Esophagus muscularis mucosa (tissue), 4 donors: ENCODE measurements at places on chromosomes 12 and 14. TPM values are rescaled to one million over a fixed set of nuclear protein-coding genes. Genes with fewer than 3 reads are reported as not detected.

Gene SELPLG
- total RNA-seq = 10.4 TPM

Gene RNASE1
- 277 TPM for total RNA-seq

GRCh38 chr14:50758305-50758704 is 72.7 kb downstream of the NIN start:
- peaks cover 64% of the 10 kb centered on the region for H3K36me3 ChIP-seq
- no peak for DNase-seq
- no peak overlapping the region for H3K4me3 ChIP-seq
- no peaks in the 10 kb centered on the region for H3K4me1 ChIP-seq
- no peaks in the 10 kb centered on the region for H3K27me3 ChIP-seq

GRCh38 chr12:85036234-85036707 is at the start of the genes LRRIQ1 and TSPAN19:
TSS of gene LRRIQ1 (plus strand) at chr12:85036351. CDS start at chr12:85038177, 1,826 bp downstream.
TSS of gene TSPAN19 (minus strand) at chr12:85036277. CDS start at chr12:85029946, 6,331 bp downstream.
- peak within 1 kb of the TSS; percentile 20 for H3K27ac ChIP-seq
- H3K27me3 ChIP-seq = no peaks in the 10 kb centered on the region
- no peak for DNase-seq
- H3K4me1 ChIP-seq = no peaks in the 10 kb centered on the region
- peak within 1 kb of the TSS; percentile 57 for H3K4me3 ChIP-seq

Gene AKAP5
- 2.1 TPM for total RNA-seq

Gene FIGNL2
- total RNA-seq = 0.33 TPM

Gene FAM90A1
- total RNA-seq = under 0.01 TPM

DNA sequence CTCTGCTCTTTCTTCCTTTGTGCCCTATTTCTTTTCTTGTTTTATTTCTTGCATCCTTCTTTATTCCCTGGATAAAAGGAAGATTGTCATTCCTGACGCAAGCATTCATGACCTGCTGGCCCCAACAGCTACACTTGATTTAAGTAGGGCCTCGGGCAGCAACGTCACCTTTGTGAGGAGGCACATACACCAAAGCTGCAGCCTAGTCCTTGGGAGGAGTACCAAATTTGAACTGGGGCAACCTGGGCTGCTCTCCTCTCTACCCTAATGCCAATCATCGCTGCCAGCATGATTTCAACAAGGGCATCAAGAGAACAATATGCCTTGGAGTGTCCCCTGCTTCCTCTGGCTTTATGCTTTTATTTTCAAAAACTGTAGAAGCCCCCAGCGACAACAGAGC is 76.4 kb downstream of the C12orf50 start:
- DNase-seq = no peak
- no peaks in the 10 kb centered on the region for H3K4me1 ChIP-seq
- no peak overlapping the region for H3K27ac ChIP-seq
- no peaks in the 10 kb centered on the region for H3K36me3 ChIP-seq
- H3K4me3 ChIP-seq = no peak overlapping the region
- no peaks in the 10 kb centered on the region for H3K27me3 ChIP-seq

GRCh38 chr12:76007640-76008039 is 23.9 kb downstream of the PHLDA1 start:
- no peak overlapping the region for H3K27ac ChIP-seq
- H3K4me1 ChIP-seq = no peaks in the 10 kb centered on the region
- no peak overlapping the region for H3K4me3 ChIP-seq
- no peaks in the 10 kb centered on the region for H3K36me3 ChIP-seq
- DNase-seq = no peak
- no peaks in the 10 kb centered on the region for H3K27me3 ChIP-seq

DNA sequence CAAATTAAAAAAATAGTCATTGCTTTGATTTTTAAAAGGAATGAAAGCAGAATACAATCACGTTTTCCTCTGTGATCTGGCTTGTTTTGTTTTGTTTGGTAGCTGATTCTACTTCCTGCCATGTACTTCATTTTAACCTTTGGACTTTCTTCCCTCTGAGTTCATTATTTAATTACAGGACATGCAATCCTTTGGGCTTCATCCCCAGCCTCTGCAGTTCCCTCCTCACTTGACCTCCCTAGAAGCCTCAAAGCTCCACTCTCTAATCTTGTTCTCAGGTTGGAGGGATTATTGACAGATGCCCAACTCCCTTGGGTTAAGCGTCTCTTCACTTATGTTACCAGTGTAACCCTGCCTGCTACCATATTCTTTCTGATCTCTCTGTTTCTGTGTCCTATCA is 967.9 kb upstream of the SEL1L start:
- H3K27ac ChIP-seq = peak overlapping the region; percentile 23
- no peaks in the 10 kb centered on the region for H3K36me3 ChIP-seq
- peaks cover 39% of the 10 kb centered on the region for H3K4me1 ChIP-seq
- H3K4me3 ChIP-seq = no peak overlapping the region
- DNase-seq = no peak
- no peaks in the 10 kb centered on the region for H3K27me3 ChIP-seq

GRCh38 chr12:93000026-93000425 is 70.9 kb upstream of the EEA1 start:
- H3K27ac ChIP-seq = no peak overlapping the region
- H3K4me1 ChIP-seq = no peaks in the 10 kb centered on the region
- no peak for DNase-seq
- no peak overlapping the region for H3K4me3 ChIP-seq

GRCh38 chr14:73014105-73014504 is 12.8 kb downstream of the ZFYVE1 start:
- H3K4me1 ChIP-seq = peaks cover 8% of the 10 kb centered on the region
- H3K4me3 ChIP-seq = no peak overlapping the region
- H3K27me3 ChIP-seq = no peaks in the 10 kb centered on the region
- H3K27ac ChIP-seq = no peak overlapping the region
- H3K36me3 ChIP-seq = peaks cover 27% of the 10 kb centered on the region
- no peak for DNase-seq

Gene DPPA3
- total RNA-seq = not detected

Gene SYNDIG1L
- 0.29 TPM for total RNA-seq

DNA sequence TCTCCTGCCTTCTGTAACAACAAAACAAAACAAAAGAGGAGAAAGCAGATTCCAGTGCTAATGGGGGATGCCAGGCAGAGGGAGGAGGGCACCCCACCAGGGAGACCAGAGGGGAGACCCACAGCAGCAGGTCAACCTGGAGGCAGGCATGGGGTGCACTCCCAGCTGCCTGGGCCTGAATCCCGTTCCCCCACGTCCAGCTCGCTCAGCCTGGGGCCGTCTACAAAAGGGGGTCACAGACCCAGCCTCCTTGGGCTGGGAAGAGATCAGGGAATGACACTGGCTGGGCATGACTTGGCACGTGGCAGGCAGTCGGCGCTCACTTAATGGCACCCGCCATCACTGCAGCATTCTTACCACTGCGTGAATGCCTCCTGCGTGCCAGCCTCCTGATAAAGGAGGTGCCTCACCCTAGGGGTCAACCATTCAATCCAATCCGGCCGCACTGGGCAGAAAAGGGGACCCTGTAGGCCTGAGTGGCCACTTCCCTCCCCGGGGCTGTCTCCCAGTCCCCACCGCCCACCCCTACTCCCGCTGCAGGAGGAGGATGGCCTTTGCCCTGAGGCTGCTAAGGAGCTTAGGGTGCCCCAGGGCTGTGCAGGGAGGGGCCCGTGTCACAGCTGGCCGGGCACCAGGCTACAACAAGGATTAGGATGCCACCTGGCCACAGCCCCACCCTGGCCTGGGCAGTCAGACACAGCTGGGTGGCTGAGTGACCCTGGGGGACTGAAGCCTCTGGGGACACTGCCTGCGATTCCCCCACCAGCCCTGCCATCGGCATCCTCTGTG is 87.5 kb downstream of the NCOR2 start:
- peaks cover 55% of the 10 kb centered on the region for H3K4me1 ChIP-seq
- H3K27me3 ChIP-seq = no peaks in the 10 kb centered on the region
- H3K4me3 ChIP-seq = no peak overlapping the region
- peak overlapping the region; percentile 70 for H3K27ac ChIP-seq

Gene PMEL
- total RNA-seq = 2.2 TPM

DNA sequence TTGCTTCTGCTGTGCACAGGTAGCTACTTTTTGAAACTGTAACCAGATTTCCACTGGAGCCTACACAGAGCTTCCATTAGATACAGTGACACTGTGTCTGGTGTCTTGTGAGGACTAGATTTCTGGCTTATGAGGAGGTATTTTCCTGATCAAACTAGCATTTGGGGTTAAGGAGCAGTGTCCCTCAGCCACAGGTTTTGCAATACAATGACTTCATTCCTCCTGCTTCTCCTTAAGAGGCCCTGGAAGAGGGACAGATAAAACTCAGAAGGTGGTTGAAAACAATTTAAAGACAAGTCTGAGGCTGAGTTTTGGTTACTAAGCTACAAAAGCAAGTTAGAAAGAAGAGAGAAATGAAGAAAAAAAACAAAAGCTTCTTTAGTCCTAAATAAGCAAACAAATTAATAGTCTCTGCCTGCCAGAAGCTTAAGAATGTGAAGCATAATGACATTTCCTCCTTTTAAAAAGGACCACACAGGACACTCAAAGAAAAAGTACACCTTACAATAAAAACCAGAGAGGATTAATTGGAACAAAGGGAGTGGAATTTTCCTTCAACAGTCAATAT is 53.0 kb downstream of the PKP2 start:
- DNase-seq = no peak
- no peak overlapping the region for H3K4me3 ChIP-seq
- H3K4me1 ChIP-seq = no peaks in the 10 kb centered on the region

Gene OR5AU1
- not detected for total RNA-seq

GRCh38 chr14:93977790-93978581 is 1.6 kb upstream of the ASB2 start:
- H3K27ac ChIP-seq = peak overlapping the region; percentile 94
- no peak for DNase-seq
- no peaks in the 10 kb centered on the region for H3K36me3 ChIP-seq
- peaks cover 69% of the 10 kb centered on the region for H3K4me1 ChIP-seq
- no peaks in the 10 kb centered on the region for H3K27me3 ChIP-seq

Gene ATL1
- total RNA-seq = 21.5 TPM

GRCh38 chr14:87615047-87615446 is 377.9 kb downstream of the GALC start:
- H3K4me3 ChIP-seq = no peak overlapping the region
- no peak for DNase-seq
- no peaks in the 10 kb centered on the region for H3K36me3 ChIP-seq
- H3K27ac ChIP-seq = no peak overlapping the region
- no peaks in the 10 kb centered on the region for H3K4me1 ChIP-seq

- no peak for DNase-seq
- H3K4me1 ChIP-seq = no peaks in the 10 kb centered on the region
- no peak overlapping the region for H3K27ac ChIP-seq
- no peaks in the 10 kb centered on the region for H3K27me3 ChIP-seq
- H3K4me3 ChIP-seq = no peak overlapping the region
These were observed 12.8 kb downstream of the PLEKHG7 start for GRCh38 chr12:92715625-92716024.

Gene TAS2R30
- 2.2 TPM for total RNA-seq

DNA sequence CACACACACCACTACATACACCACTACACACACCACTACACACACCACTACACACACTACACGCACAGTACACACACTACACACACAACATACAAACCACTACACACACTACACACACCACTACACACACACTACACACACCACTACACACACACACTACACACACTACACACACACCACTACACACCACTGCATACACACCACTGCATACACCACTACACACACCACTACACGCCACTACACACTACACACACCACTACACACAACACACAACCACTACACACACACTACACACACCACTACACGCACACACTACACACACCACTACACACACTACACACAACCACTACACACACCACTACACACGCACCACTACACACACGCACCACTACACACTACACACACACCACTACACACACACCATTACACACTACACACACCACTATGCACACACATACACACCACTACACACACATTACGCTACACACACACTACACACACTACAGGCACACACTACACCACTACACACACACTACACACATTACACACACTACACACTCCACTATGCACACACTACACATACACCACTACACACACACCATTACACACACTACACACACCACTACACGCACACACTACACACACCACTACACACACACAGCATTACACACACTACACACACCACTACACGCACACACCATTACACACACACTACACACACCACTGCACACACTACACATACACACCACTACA is 12.5 kb downstream of the NOC4L start:
- peaks cover 36% of the 10 kb centered on the region for H3K36me3 ChIP-seq
- no peak for DNase-seq
- no peaks in the 10 kb centered on the region for H3K27me3 ChIP-seq
- no peak overlapping the region for H3K27ac ChIP-seq

DNA sequence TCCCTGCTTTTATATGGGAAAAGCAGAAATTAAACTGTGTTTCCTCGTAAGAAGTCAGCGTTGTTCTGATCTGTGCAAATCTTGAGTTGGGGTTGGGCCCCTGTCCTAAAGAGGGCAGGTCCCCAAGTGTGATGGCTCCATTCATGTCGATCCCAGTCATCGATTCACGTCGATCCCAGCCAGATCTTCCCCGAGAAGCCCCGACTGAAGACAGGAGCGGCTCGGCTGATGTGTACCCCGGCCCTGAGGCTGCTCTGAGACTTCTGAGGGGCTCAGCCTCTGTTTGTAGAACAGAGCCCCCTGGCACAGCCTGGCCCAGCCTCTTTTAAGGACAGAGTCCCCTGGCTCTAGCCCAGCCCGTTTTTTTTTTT is 9.3 kb downstream of the PGAM5 start:
- no peak overlapping the region for H3K4me3 ChIP-seq
- no peak for DNase-seq
- no peaks in the 10 kb centered on the region for H3K27me3 ChIP-seq

GRCh38 chr14:59344691-59345455 is 120.3 kb downstream of the GPR135 start:
- peaks cover 7% of the 10 kb centered on the region for H3K36me3 ChIP-seq
- no peaks in the 10 kb centered on the region for H3K27me3 ChIP-seq
- DNase-seq = no peak
- H3K27ac ChIP-seq = peak overlapping the region; percentile 92
- no peak overlapping the region for H3K4me3 ChIP-seq

DNA sequence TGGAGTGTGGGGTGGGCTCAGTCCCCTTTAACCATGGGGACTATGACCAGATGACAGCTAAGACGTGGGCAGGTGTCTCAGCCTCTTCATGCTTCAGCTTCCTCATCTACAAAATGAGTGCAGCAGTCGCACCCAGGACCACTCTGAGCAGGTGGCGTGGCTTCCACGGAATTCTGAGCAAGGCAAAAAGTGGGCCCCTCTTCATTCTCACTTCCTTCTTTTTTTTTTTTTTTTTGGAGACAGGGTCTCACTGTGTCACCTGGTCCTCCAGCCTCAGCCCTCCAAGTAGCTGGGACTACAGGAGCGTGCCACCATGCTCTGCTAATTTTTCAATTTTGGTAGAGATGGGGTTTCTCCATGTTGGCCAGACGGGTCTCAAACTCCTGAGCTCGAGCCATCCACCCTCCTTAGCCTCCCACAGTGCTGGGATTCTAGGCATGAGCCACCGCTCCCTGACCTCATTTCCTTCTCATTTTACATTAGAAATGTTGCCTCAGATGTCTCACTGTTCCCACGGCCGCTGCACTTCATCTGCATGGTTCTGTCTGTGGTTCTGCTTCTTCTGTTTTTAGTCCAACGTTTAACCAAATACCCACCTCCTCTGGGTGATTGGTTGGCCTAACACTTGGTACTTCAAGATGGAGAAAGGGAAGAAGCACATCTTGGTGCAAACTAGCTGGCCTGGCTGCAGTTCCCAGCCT is 41.3 kb upstream of the BCL7A start:
- H3K27me3 ChIP-seq = no peaks in the 10 kb centered on the region
- H3K4me1 ChIP-seq = no peaks in the 10 kb centered on the region
- no peaks in the 10 kb centered on the region for H3K36me3 ChIP-seq
- H3K27ac ChIP-seq = no peak overlapping the region
- no peak overlapping the region for H3K4me3 ChIP-seq
